Right ventricle myocardium inferior (tissue), 1 donor: ENCODE measurements at places on chromosomes 4 and X.

GRCh38 chrX:100939333-100939732, 10.6 kb upstream of the XKRX start:
- DNase-seq, result no peak

- no peak for DNase-seq
These were observed 106.4 kb upstream of the GRIA3 start for GRCh38 chrX:123077631-123078030.

- no peak for DNase-seq
These were observed 889.7 kb downstream of the PDHA2 start for GRCh38 chr4:96729641-96730040.

DNA sequence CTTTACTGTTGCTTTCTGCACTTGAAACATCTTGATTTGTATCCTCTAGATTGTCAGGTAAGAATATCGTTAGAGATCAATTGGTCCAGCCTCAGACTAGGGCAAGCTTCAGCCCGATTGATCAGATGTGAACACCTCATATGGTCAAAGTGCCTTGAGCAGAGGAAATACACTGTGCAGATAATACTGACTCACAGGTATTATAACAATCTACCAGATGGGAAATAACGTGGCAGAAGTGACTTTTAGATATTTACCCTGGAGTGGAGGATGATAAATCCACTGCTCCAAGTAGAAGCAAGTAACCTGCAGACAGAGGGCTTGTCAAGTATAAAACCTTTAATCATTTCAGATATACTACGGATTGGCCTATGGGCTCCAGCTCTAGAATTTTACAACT, 17.9 kb downstream of the VEGFC start:
- DNase-seq, result no peak

DNA sequence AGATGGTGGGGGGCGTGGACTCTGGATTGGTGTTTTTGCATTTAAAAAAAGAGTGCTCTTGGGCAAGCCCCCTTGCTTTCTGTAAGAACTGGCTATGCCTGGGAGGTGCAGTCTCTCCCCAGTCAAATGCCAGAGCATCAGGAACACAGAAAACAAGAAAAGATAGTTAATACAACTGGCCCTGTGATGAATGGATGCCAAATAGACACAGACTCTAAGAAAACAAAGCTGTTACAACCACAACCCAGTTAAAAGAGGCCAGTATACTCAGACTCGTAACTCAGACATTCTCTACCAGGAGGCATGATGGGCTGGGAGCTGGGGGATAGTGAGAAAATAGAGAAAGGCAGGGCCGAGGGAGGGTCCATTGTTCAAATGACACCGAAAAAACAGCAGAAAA, 32.5 kb upstream of the C1QTNF7 start:
- DNase-seq, result no peak
